AG09319 (cell line): ENCODE measurements at places on chromosomes 7 and 10.

- no peak for DNase-seq
These were observed 60.2 kb downstream of the DNAJB9 start for GRCh38 chr7:108629651-108630400.

DNA sequence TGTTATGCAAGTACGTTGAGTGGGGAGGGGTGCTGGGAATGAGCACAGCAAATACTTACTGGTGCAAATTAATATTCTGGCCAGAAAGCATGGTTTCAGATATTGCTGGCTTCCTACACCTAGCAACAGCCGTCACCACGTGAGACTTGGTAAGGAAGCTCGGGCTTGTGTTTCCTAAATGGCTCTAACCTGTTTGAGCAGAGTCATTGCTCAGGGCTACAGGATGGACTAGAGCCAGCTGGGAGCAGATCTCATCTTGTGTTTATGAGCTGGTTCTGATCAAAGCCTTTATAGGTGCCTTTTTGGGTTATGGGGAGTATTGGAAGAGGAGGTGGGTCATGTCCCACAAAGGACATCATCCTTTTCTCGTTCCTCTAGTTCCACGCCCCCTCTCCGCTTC is 200.3 kb downstream of the BUB3 start:
- DNase-seq = no peak

- no peak for DNase-seq
These were observed 227.8 kb downstream of the ARHGAP21 start for GRCh38 chr10:24495666-24496460.

- no peak for DNase-seq
These were observed 441.9 kb upstream of the NPVF start for GRCh38 chr7:25669961-25670841.

DNA sequence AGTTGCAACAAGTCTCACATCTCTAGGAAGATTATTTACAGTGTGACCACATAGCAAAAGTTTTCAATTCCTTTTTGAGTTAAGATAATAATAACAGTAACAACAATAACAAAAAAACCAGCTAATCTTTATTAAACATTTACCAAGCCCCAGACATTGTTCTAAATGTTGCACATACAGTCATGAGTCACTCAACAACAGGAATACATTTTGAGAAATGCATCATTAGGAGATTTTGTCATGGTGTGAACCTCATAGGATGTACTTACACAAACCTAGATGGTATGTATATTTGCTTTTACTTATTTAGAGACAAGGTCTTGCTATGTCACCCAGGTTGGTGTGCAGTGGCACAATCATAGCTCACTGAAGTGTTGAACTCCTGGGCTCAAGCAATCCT is 52.0 kb downstream of the SPAM1 start:
- DNase-seq = no peak

GRCh38 chr10:124039483-124040013 is 53.9 kb downstream of the CHST15 start:
- no peak for DNase-seq

DNA sequence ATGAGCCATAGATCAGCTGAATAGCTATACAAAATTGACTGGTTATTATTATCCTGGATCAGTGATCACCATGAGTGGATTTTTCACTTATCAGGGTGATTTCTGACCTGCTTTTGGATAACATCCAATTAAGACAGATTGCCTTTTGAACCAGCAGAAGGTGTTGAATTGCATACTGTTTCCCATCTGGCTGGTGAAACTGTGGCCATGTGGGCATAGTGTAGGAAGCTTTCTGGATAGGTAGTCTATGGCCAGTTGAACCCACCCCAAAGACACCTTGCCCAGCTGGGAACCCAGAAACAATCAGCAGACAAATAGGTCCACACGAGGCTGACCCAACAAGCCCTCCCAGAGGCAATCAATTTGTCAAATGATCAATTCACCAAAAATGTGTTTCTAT is 29.3 kb downstream of the DNAJC12 start:
- no peak for DNase-seq

GRCh38 chr10:128898133-128898915 is 568.7 kb upstream of the MGMT start:
- DNase-seq = no peak

- DNase-seq = no peak
These were observed 101.0 kb upstream of the DNAAF5 start for GRCh38 chr7:625376-625971.
